T-helper 9 cell (primary cell): ENCODE measurements at places on chromosomes 5 and 9.

DNA sequence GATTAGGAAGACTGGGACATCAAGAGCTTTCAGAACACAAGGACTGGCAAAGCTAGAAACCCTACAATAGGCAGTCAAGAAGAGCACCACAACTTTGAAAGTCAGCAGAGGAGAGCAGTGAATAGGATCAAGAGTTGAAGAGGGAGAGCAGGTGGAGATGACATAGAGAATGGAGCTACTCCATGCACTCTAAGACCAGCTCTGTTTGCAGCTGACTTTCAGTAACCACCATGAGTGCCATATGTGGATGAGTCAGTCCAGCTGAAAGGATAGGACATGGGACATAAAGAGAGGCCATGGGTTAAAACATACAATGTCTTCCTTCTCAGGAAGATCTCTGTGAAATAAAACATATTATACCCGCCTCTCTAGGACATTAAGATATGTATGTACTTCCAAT is 289.1 kb upstream of the KLF4 start:
- DNase-seq = no peak

GRCh38 chr9:89339807-89340206 is 21.5 kb downstream of the SECISBP2 start:
- no peak for DNase-seq

GRCh38 chr9:35162605-35163315 is 951 bp downstream of the UNC13B start:
- DNase-seq = no peak

DNA sequence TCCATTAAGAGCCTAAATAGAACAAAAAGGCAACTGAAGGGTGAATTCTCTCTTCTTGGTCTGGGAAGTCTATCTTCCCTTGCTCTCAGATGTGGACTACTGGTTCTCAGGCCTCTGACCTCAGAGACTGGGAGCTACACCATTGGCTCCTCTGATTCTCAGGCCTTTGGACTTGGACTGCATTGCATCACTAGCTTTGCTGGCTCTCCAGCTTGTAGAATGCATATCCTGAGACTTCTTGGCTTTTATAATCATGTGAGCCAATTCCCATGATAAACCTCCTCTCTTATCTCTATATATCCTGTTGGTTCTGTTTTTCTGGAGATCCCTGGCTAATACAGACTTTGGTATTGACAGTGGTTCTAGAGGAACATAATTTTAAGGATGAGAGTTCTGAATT is 89.8 kb downstream of the PSAT1 start:
- no peak for DNase-seq

- no peak for DNase-seq
Measured at GRCh38 chr9:10525972-10526371, 86.8 kb downstream of the PTPRD start.

- no peak for DNase-seq
Measured at GRCh38 chr9:93634311-93635185, 58.2 kb downstream of the PHF2 start.

DNA sequence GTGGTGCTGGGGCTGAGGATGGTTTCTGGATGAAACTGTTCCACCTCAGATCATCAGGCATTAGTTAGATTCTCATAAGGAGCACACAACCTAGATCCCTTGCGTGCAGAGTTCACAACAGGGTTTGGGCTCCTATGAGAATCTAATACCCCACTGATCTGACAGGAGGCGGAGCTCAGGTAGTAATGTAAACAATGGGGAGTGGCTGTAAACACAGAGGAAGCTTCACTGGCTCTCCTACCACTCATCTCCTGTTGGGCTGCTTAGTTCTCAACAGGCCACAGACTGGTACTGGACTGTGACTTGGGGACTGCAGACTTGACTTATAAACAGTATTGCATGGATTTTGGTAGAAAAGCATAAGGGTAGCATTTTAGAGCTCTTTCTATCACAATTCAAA is 870.7 kb upstream of the CDH10 start:
- DNase-seq = no peak

- DNase-seq = no peak
Measured at GRCh38 chr9:63859475-63860215, 1425.4 kb downstream of the FOXD4L5 start.

DNA sequence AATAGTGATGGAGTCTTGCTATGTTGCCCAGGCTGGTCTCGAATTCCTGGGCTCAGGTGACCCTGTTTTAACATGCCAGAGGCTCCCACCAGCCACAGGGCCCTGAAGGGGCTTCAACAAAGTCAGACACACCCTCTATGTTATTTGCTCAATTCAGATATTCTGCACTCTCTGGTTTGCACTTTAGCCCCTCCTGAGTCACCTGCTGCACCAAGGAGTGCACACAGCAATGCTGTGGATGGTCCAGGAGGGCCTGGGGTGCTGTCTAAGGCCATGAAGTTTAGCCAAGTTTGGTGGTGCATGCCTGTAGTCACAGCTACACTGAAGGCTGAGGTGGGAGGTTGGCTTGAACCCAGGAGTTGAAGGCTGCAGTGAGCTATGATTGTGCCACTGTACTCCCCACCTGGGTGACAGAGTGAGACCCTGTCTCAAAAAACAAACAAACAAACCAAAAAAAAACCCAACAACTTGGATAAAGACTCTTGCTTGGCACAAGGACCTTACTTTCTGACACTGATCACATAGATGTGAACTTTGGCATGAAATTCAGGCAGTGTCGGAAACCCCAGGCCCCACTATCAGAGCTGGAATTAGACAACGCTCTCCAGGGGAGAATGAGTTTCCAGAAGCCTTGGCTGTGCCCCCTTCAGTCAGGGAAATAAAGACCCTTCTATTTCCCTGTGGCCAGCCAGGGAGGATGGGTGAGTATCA is 39.7 kb upstream of the CDKN2AIPNL start:
- no peak for DNase-seq

DNA sequence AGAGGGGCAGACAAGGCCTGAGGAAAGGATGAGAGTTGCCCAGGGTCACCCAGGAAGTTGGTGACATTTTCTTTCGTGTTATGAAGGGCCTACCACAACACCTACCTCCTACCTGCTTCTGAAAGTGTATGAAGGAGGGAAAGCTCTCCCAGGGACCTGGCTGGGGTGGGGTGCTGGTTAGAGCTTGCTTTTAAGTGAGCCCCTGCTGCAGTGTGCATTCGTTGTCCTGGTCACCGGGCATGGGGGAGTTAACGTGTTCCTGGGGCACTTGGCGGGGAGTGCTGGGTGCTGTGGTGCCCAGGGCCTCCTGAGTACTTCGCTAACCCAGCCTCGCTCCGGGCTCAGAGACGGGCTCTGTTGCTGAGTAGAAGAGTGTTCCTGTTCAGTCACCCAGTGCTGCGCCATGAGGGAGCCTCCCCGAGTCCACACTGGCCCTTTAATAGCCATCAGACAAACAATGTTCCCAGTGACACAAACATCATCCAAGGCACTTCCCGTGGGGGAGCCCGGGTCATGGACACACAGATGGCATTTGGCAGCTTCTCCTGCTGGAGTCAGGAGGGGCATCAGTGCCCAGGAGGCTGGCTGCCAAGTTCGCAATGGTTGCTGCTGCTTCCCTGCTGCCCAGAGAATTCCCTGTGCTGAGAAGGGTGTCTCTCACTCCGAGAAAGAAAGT is 85.7 kb downstream of the AMBP start:
- no peak for DNase-seq

GRCh38 chr9:110180511-110181434 is 27.2 kb downstream of the C9orf152 start:
- DNase-seq = no peak

GRCh38 chr9:38039907-38040682 is 28.9 kb downstream of the SHB start:
- DNase-seq = no peak
